ENCODE measurements at places on chromosomes 16 and 17.

GRCh38 chr16:119835-120491, 18.5 kb downstream of the NPRL3 start:
- ATAC-seq: no peak

GRCh38 chr16:75053791-75054555, 55.1 kb downstream of the ZNRF1 start:
- ATAC-seq: no peak

GRCh38 chr17:43616852-43617251, 44.9 kb downstream of the MEOX1 start:
- ATAC-seq: no peak

GRCh38 chr16:87201052-87201451, 116.1 kb downstream of the C16orf95 start:
- no peak for ATAC-seq

GRCh38 chr16:85360323-85361277, 248.3 kb upstream of the CIBAR2 start:
- peak; percentile 85 for ATAC-seq

DNA sequence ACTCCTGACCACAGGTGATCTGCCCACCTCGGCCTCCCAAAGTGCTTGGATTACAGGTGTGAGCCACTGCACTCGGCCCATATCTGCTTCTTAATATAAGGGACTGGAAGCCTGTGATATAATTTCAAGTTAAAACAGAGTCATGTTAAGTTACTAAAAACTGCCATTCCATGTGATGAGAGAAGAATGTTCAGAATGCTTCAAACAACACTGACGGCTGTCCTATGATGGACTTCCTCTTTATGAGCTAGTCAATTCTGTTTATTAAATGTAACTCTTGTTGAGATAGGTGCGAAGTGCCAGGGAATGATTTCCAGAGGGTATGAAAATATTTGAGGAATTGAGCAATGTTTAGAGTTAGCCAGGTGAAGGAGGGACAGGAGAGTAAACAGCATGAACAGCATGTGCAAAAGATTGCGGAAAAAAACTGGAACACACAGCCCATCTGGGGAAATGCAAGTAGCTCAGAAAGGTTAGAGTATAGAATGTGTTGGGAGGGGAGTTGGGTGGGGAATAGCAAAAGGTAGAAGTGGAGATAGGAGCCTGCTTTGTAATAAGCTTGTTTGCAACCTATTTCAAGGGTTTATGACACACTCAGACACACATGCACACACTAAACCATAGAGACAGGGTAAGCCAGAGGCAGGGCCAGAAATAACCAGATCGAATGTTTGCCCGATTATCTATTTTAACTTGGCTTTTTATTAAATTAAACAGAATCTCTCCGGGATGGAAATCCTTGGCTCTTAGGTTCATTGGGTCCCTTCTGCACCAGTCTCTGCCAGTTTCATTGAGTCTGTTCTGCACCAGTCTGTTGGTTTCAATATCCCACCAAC, 135.6 kb upstream of the COX10 start:
- ATAC-seq: no peak

- ATAC-seq: no peak
Observed at GRCh38 chr17:43444223-43445008, 39.4 kb upstream of the DHX8 start.

GRCh38 chr17:61484174-61484573, 32.0 kb downstream of the TBX4 start:
- ATAC-seq: no peak

DNA sequence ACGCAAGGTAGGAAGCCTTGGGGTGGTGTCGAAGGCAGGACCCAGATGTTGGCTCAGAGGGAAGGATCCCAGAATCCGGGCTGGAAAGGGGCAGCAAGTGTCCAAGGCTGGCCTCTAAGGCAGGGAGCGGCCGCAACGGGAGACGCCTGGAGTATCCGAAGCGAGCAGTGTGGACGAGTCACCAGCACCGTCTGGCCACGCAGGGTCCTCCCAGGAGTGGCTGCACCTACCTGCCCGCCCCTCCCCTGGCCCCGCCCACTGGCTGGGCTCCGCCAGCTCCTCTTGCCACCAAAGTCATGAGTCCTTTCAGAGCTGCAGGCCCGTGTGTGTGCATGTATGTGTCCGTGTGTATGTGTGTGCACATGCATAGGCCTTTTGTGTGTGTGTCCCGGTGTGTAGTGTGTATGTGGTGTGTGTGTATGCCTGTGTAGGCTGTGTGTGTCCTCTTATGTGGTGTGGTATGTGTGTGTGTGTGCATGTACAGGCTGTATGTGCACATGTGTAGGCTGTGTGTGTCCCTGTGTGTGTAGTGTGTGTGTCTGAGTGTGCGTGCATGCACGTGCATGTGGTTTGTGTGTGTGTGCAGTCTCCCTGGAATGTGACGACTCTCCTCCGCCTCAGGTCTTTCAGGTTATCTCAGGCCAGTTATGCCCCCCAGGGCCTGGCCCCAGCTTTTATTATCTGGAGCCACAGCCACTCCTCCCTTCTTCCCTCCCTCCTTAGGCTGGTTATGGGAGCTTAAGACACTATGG, at the start of gene PRSS8:
Gene PRSS8 (minus strand): TSS at position 193 of the 752 bp plus-strand sequence. CDS start 229 bp downstream, outside the sequence.
- peak; percentile 15 for ATAC-seq

GRCh38 chr17:8227238-8227581, 16.8 kb upstream of the AURKB start:
- no peak for ATAC-seq

DNA sequence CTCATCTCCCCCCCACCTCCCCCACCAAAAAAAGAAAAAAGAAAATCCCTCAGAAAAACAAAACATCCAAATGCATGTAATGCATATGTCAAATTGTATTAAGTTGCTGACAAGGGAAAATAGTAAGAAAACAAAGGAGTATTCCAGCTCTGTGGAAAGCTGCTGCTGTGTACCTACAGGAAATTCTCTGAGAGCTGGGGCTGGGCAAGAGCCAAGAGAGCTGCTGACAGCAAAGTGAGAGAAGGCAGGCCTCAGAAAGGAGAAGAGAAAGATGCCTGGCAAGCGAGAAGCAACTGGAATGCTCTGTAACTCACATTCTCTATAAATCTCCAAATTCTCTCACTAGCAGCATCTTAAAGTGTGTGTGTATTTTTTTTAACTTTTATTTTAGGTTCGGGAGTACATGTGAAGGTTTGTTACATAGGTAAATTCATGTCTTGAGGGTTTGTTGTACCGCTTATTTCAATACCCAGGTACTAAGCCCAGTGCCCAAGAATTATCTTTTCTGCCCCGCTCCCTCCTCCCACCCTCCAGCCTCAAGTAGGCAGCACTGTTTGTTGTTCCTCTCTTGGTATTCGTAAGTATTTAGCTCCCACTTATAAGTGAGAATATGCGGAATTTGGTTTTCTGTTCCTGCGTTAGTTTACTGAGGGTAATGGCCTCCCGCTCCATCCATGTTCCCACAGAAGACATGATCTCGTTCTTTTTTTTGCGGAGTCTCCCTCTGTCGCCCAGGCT, 24.4 kb downstream of the CNTROB start:
- no peak for ATAC-seq

GRCh38 chr17:70945386-70945785, 776.1 kb downstream of the KCNJ2 start:
- ATAC-seq: no peak

DNA sequence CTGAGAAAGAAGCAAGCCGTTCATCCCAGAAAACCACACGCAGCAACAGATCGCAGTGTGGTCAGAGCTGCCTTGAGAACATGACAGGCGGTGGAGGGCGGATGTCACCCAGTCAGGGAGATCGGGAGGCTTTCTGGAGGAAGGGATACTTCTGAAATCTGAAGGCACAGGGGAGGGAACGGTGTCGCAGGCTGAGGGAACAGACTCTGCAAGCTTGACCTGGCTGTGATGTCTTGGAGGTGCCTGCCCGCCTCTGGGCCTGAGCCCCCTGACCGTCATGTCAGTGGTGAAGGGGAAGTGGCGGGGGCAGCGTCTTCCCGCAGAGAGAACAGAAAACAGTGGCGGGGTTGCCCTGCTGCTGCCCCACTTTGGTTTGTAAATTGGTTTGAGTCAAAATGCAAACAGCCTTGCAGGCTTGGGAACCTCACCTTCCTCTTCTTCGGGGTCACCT, 8.1 kb upstream of the ATP2A3 start:
- no peak for ATAC-seq

GRCh38 chr17:35345926-35346771, 27.3 kb downstream of the SLFN11 start:
- ATAC-seq: peak; percentile 64

Measured in motor neuron (in vitro differentiated cells).